Vagina (tissue), 2 donors: ENCODE measurements at places on chromosomes 16 and 17.

GRCh38 chr16:12225806-12226465 is 249.4 kb downstream of the SNX29 start:
- DNase-seq, result no peak

DNA sequence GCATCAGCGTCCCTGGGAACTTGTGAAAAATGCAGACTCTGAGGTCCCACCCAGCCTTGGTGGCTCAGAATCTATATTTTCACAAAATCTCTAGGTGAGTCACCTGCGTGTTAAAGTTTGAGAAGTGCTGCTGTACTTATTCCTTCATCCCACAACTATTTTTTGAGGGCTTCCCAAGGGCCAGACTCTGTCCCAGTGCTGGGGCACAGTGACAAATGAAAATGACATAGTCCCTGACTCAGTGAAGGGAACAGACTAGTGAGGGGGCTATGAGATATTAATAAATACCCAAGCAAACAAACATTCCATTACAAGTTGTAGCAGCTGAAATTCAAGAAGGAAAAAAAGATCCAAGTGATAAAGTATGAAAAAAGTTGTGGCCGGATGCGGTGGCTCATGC is 9.9 kb upstream of the EMP2 start:
- no peak for DNase-seq

- peak; percentile 89 for DNase-seq
Observed at GRCh38 chr17:40548982-40549685, 16.1 kb downstream of the CCR7 start.

DNA sequence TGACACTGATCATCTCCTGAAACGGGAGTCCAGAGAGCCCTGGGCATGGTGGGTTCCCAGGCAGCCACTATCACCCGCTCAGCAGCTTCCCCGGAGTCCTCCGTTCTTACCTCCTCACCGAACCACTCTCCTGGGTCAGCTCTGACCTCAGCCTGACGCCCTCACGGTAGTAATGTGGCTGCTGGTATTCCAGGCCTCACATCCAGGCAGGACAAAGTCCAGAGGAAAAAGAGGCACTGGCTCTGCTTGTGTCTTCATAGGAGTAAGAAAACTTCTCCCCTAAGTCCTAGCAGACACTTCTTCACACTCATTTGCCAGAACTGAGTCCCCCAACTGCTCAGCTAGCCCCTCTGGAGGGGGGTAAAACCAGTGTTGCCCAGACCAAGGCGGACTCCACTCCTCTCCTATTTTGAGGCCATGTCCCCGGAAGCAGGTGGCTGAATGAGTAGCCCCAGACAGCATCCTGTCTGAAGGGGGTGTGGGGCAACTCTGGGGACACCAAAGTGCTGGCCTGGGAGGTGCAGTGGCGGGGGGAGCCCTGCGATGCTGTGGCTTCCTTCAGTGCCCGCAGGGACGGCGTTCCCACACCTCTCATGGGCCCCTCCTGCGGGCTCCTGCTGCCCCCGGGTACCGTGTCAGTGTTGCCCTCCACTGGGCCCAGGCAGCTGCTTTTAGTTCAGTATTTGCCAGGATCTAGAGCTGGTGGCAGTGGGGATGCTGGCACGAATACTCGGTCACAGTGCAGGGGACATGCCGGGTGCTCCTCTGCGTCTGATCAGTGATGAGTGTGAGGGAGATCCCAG is 5.4 kb downstream of the FSCN2 start:
- no peak for DNase-seq

DNA sequence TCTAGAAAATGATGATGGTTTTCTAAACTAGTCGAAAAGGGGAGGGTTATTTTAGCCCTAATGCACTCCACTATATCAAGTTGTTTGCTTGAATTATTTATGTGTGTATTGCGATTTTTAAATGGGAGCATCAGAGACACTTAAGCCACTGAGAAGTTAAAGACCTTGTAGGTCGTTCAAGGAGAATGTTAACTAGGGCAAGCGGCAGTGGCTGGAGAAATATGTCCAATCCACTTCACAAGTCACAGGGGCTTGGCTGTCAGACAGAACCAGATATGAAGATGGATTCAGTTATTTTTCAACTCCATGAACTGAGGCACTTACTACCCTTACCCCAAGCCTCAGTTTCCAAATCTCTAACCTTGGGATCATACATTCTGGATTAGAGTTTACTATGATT is 702.0 kb downstream of the CDH11 start:
- no peak for DNase-seq

DNA sequence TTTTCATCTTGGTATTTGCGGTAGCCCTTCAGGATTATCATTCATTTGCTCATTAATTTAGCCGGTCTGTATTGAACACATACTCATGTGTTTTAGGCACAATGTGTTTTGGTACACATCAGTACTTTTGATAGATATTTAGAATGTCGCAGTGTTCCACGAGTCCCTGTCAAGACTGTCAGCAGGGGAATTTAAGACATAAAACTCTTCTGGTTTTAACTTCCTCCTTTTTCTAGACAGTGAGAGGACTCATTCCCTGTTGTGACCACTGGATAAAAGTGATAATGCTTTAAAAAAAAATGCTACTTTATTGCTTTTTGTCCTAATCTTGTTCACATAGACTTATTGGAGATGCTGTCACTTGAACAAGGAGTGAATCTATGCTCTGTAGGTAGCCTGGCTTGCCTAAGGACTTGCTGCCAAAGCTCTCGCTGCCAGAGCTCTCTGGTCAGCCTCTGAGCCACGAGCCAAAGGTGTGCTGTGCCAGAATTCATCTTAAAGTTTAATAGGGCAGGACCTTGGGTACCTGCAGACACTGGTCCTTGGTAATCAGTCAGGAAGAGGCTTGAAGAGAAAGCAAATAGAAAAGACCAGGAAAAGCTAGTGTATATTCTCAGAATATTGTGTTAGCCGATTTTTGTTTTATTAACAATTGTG is 5.4 kb downstream of the DCAF7 start:
- no peak for DNase-seq
